ENCODE measurements at places on chromosomes 1 and 21.
A peak's percentile ranks its signal among the peaks of the same experiment; 100 is the strongest.

DNA sequence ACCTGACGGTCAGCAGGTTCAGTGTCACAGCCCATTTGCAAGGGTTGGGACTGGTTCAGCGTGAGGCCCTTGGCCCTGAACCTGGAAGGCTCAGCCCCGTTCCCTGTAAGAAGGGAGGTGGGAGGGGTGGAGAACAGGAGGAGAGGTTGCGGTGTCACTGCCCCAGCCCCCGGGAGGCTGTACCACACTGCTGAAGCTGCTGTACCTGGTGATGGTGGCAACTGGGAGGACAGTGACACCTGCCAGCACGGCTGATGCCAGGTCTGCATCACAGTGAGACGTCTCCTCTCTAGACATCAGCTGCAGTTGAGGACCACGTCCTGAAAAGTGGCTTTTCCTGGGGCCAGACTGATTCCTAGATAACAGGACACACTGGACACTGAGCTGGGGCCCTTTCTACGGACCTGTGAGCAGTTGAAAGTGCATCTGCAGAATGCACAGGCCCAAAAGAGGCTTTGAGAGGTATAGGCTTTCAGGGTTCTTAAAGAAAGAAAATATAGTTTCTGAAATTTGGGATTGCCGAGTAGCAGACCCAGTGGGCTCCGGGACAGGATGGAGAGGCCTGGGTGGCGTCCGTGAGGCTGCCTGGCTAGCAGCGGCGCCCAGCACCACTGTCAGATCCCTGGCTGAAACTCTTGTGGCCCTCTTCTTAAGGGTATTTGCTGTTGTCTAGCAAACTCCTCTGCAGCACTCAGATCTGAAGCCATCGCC is 47.7 kb downstream of the COQ8A start:
- DNase-seq, result no peak

DNA sequence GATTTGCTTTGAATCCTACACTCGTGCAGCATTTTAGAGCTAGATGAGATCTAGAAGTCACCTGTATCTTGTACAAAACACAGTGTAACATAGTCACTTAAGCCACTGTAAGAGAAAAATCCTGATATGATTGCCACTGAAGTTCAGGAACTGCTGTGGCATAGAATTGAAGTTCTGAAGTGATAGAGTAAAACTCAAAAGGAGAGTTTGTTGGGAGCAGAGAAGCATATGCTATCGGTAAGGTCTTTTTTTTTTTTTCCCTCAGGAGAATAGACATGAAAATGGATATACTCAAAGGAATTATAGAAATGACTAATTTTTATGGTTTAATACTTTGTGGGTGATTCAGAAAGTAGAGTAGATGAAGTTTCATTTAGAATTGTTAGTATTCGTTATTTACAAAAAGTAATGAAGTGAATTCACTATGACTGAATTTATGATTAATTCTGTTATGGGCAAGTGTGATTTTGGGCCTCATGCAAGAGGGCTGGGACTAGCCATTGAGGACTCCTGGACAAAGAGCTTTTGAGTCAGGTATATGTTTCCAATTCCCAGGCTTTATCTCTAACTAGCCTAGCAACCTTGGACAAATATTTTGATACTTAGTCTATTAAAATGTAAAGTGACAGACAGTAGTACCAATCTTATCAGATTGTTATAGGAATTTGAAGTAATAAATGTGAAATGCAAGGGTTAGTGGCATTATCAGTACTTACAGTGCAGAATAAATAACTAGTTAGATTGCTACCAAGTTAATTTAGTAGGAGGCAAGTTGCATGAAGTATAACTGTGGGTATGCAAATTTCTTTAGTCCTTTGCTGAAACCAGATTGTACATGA is 3.1 kb downstream of the KCTD3 start:
- DNase-seq, result no peak

GRCh38 chr1:8533124-8533523 is 215.2 kb downstream of the SLC45A1 start:
- DNase-seq, result no peak

GRCh38 chr1:229856009-229856650 is 210.9 kb upstream of the GALNT2 start:
- DNase-seq, result no peak

DNA sequence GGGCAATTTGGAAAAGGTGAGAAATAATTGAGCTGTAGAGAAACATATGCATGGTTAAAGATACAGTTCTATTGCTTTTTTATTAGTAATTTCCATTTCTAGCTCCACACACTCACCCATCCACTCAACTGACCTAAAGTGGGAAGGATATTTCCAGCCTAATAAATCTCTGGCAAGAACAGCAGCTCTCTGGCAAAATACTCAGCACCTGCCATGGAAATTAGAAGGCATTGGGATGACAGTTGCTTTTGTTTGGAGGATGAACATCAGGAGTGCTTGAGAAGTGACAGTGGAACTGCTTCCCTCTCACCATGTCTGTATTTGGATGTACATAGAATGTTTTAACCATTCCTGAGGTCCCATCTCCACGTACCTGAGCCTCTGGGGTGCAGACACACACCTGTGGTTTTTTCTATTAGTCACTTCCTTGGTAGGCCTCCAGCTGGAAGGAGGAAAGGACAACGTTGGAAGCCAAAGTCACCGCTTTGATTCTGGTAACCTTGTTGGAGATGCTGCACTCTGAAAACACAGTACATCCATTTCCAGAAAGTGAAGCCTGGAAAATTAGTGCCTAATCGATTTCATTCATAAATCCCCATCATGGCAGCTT is 62.3 kb upstream of the RUNX1 start:
- DNase-seq, result no peak

- DNase-seq, result no peak
Measured at GRCh38 chr1:184199036-184199435, 147.5 kb downstream of the TSEN15 start.

DNA sequence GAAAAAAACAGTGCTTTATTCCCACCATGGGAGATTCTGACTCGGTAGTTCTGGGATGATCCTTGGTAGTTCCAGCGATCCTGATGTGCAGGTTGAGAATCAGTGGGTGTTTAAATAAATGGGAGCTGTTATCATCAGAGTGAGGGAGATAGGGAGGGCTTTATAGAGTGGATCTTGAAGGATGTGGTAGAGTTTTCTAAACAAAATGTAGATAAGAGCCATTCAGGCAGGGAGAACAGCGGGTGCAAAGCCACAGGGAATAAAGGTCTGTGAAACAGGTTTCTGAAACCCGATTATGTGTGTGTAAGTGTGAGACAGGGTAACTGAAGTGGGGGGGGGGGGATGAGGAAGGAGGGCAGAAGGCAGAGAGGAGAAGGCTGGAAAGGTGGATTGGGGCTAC is 75.8 kb upstream of the ADAR start:
- DNase-seq, result no peak

DNA sequence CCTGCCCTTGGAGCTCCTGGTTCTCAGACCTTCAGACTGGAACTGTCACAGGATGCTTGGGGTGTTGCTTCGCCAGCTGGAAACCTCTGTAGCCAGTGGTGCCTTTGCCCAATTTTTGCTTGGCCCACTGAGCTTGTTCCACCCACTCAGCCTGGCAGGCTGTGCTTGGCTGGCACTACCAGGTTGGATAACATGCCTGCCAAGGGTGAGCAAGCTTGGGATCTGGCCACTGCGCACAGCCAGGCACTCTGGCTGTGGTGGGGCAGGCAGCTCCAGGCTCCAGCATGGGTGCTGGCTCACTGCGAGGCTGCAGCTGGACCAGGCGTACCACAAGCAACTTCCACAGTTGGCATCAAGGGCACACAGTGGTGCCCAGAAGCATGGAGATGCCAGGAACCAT is 967.8 kb upstream of the NCAM2 start:
- no peak for DNase-seq

DNA sequence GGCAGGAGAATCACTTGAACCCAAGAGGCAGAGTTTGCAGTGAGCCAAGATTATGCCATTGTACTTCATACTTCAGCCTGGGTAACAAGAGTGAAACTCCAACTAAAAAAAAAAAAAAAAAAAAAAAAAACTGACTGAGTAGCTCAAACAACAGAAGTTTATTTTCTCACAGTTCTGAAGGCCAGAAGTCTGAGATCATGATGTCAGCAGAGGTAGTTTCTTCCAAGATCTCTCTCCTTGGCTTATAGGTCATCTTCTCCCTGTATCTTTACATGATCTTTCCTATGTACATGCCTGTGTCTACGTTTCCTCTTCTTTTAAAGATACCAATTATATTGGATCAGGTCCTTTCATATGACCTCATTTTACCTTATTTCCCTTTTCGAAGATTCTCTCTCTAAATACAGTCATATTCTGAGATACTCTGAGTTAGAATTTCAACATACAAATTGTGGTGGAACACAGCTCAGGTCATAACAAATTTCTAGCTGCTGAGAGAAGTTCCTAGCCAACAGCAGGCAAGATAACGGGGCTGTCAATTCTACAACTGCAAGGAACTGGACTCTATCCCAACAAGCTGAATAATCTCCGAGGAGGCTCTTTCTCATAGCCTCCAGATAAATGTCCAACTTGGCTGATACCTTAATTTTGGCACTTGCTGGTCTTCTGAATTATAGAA is 187.7 kb upstream of the ADAMTS5 start:
- DNase-seq, result no peak

DNA sequence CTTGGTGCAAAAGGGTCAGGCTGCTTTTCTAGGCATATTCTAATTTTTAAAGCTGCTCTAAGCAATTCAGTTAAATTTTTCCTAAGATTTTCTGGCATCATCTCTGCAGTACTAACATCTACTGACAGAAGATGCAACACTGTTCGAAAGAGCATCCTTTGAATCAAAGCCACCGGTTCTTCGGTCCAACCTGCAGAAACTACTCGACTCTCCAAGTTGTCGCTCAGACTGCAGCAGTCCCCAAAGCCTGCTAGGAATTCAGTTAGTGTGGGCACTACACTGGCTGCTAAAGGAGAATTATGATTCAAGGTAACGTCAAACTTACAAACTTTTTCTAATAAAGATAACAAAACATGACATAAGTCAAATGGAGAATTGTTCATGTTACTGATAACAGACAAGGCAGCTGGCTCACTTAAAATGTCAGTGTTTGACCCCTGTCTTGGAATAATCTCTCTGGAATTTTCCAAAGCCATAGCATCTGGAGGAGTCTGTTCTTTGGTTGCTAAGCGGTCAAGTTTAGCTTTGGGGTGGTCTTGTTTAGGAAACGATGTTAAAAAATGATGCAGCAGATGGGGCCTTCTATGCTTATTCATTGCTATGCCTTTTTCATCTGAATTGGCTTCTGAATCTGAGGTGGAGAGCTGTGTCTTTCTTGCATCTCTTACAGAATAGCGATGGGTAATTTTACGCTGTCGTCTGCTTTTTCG is 56.9 kb downstream of the LYST start:
- no peak for DNase-seq

DNA sequence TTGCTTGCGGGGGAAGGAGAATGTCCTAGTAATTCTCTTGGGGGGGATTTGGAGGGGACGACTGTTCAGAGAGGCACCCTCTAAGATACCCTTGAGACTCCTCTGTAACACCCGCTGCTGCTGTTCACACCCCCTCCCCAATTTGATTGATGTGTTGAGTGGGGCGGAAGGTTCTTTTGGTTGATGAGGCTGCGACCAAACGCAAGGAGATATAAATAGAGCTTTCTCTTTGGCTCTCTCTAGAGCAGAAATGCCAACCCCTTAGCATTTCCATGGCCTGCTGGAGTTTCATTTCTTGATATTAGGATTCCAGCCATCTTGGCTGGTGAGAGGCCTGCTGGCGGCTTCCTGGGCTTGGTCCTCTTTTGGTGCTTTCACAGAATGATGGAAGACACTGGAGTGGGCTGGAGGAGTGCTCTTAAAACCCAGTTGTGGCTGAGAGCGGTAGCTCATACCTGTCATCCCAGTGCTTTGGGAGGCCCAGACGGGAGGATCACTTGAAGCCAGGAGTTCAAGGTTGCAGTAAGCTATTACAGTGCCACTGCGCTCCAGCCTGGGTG is 2.0 kb downstream of the PIK3CD start:
- DNase-seq, result peak; percentile 31

GRCh38 chr1:239418681-239419080 is 32.3 kb downstream of the CHRM3 start:
- no peak for DNase-seq

DNA sequence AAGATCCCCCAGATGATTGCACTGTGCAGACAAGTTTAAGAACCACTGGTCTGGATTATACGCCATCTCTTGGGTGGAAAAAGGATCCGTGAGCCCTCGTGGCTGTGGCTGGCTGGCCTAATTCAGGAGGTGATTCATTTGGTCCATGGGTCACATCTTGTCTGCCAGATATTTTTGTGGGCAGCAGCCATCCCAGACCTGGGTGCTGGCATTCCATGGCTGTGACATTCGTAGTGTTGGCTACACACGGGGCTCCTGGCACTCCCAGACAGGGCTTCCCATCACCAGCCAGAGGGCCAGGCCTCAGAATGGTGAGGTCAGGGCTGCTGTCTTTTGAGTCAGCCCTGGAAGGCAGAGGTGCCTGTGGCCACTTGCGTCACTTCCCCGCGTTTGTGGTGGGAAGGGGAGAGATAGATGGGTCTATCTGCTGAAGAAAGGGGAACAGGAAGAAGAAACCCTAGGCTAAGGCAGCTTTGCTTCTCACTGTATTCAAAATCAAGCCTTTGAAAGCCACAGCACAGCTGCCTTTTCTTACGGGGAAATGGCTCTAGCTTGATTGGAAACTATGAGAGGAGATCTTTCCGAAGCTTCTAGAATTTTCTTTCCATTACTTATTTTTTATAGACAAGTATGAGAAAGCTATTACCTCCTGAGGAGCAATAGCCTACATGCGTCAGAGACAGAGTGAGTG is 32.4 kb downstream of the EIF2D start:
- peak; percentile 78 for DNase-seq

GRCh38 chr1:26784886-26785285 is 2.9 kb upstream of the PIGV start:
- DNase-seq, result no peak

DNA sequence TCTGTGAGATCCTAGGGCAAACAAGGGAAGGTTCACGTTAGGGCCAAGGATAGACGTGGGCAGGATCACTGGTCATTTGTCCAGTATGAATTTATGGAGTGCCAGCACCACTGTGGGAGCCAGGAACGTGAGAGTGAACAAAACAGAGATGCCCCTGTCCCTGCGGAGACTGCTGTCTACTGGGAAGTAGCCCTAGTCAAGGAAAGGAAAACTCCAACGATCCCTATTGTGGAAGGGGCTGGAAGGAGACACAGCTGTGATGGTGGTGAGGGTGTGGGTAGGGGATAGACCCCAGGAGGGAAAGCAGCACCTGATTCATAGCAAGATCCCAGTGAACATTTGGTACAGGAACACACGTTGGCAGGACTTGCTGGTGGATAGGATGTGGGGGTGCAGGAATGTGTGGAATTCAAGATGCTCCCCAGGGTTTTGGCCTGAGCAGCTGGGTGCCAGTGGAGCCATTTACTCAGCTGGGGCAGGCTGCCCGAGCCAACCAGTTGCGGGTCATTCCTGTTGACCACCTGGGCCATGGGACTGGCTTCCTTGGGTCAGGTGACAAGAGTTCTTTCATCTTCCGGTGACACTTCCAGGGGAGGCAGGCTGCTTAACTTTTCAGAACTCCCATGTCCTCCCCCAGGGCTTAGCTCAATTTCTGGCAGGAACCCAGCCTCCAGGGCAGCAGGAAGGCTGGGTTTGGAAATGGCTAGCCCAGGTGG is 1.2 kb upstream of the ATP13A2 start:
- no peak for DNase-seq

Data from activated gamma-delta T cell treated with anti-CD3 and anti-CD28 coated beads, Interleukin-2, amount 50 U/mL, for 16 hours (primary cell).